ENCODE measurements at places on chromosomes 1 and 21. TPM values are rescaled to one million over a fixed set of nuclear protein-coding genes. Genes with fewer than 3 reads are reported as not detected.

- H3K27me3 ChIP-seq, result no peaks in the 10 kb centered on the region
- no peak for DNase-seq
- no peaks in the 10 kb centered on the region for H3K4me1 ChIP-seq
- no peak overlapping the region for H3K4me3 ChIP-seq
These were observed 3.5 kb upstream of the PRAMEF12 start for GRCh38 chr1:12769976-12770505.

DNA sequence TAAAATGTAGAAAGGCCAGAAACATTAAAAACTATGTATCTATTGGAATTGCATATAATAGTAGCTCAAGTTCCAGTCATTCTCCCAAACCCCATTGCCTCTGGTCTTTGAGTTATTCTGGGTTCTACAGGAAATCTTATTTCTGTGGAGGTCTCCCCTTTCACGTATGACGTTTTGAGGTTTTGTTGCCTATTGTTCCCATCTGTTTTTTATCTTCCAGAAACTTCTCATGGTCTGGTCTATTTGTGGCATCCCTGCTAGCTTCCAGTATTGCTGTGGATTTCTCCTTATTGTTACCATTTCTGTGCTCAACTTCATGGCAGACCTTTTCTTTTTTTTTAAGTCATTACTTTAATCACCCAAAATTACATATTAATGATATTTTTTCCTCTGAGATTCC is 43.3 kb downstream of the DTL start:
- H3K27ac ChIP-seq, result no peak overlapping the region
- no peak for DNase-seq
- no peaks in the 10 kb centered on the region for H3K36me3 ChIP-seq
- H3K4me1 ChIP-seq, result no peaks in the 10 kb centered on the region

DNA sequence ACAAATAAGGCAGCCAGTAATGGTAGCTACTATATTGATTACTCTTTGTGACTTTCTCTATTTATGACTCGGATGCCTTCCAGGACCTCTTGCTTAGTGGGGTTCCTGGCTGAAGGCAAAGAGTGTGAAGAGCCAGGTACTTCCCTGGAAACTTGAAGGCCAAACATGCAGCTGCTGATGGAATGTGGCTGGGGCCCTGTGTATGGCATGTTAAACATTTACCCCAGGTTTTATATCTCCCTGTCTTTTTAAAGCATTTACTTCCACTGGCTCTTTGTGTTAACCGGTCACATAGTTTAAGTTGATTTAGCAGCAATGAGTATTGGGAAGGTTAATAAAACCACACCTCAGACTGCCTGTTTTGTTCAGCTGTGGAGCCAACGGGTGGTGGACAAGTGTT is 45.7 kb upstream of the PAXBP1 start:
- DNase-seq, result no peak
- no peaks in the 10 kb centered on the region for H3K4me1 ChIP-seq
- no peak overlapping the region for H3K27ac ChIP-seq
- H3K36me3 ChIP-seq, result no peaks in the 10 kb centered on the region

DNA sequence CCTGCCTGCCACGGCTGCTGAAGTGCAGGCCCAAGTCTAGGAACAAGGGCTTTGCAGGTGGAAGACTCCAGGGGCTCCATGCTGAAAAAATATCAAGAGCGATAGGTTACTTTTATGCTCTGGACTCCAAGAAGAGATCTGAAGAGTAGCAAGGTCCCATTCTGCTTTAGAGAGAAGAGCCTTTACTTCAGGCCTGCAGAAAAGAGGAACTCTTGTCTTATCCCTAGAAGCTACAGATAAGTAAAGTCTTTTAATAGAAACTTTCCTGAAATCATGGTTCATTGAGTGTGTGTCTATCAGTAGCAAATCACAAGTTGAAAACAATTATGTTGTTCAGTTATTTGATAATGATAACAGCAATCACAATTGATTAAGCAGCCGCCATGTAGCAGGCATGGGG is 113.3 kb downstream of the TNR start:
- DNase-seq, result no peak

Gene ZMYND12
- total RNA-seq, result 1.9 TPM

Measured in Peyer's patch (tissue), 4 donors.